Natural killer cell (primary cell): ENCODE measurements at places on chromosomes 12 and 14. TPM values are rescaled to one million over a fixed set of nuclear protein-coding genes. Genes with fewer than 3 reads are reported as not detected.

Gene RNASE4
- 0.68 TPM for total RNA-seq

Gene EIF2S3B
- total RNA-seq, result 0.88 TPM

Gene KLHL33
- 0.97 TPM for total RNA-seq

Gene RIMBP2
- total RNA-seq, result not detected

Gene VRTN
- not detected for total RNA-seq

Gene CALM1
- total RNA-seq, result 868 TPM

Gene CARMIL3
- 28.6 TPM for total RNA-seq

Gene TMEM63C
- total RNA-seq, result 5.1 TPM

Gene NTF3
- total RNA-seq, result not detected

Gene PARPBP
- 3.5 TPM for total RNA-seq

DNA sequence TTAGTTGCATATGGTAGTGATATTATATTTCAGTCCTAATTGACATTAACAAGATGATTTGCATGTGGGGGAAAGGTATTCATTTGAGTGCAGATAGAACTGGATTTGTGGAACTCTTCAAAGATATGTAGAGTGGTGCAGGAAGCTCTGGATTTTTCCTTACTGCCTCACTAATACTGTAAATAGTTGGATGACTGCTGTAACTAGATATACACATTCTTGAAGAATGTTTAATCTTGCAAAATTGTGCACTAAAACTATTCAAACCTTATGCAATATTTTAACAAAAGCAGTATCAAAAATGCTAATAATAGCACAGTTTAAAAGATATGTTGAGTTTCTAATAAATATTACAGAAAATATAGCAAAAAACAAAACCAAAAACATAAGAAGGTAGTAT lies 43.1 kb upstream of the ATF7IP start:
- DNase-seq, result no peak

- DNase-seq, result peak; percentile 21
Measured at GRCh38 chr14:94423453-94424056, 29.0 kb downstream of the SERPINA11 start.

GRCh38 chr12:44972746-44973421 lies 78.0 kb downstream of the DBX2 start:
- peak; percentile 14 for DNase-seq

DNA sequence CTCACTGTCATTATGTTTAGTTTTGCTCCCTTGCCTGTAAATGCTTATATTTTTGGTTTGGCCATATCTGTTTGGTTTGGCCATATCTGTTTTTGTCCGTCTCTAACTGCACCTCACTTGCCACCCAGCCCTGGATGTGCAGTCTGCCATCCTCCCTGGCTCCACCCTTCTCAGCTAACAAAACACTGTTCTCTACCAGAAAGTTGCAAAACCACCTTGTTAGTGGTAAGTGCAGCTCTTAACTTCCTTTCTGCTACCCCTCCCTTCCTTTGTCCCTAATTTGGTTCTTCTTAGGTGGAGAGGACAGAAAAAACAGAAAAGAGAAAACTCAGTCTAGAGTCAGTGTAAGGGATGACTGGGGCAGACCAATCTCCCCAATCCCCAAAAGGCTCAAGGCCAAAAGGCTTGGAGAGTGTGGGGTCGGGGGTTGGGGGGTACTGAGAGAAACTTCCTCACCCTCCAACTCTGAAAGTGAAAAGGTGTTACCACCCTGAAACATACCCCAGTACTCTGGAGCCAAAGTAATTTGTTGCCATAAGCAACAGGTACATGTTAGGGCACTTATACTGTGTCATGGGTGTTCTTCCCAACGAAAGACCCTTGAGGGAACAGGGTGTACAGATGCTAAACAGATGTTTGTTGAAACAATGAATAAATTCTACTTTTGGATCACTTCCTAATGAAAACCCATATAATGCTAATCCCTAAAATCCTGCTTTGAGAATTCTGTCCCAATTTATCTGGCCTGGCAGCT lies 5.0 kb downstream of the BIN2 start:
- DNase-seq, result peak; percentile 84

- no peak for DNase-seq
Measured at GRCh38 chr12:84070292-84070691, 842.3 kb downstream of the SLC6A15 start.

DNA sequence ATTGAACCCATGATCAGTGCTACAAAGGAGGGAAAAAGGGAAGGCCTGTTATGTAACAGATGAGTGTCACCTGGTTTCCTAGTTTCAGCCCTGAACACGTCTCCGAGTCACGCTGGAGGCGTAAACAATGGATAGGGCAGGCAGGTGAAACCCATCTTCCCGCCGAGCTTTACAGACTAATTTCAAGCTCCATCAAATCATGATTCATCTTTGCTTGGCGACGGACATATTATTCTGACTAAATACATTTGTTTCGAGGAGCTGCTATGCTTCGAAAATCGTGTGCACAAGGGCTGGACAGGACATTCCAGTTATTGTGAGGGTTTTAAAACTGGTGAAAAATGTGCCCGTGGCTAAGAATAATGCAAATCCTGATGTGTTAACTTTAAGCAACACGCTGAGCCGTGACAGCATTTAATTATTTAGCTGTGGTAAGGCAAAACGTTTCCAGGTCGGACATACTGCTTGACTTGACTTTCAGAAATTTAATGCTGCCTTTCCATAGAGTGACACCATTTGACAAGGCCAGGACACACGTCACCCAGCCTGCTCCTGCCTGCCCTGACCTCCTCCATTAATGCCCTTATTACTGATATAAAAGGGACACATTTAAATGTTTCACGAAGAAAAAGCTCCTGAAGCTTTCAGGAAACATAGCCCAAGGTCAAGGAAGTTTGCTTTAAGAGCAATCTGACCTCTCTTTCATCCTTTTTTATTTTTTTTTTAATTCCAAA lies 1203.5 kb upstream of the TMEM132C start:
- no peak for DNase-seq

DNA sequence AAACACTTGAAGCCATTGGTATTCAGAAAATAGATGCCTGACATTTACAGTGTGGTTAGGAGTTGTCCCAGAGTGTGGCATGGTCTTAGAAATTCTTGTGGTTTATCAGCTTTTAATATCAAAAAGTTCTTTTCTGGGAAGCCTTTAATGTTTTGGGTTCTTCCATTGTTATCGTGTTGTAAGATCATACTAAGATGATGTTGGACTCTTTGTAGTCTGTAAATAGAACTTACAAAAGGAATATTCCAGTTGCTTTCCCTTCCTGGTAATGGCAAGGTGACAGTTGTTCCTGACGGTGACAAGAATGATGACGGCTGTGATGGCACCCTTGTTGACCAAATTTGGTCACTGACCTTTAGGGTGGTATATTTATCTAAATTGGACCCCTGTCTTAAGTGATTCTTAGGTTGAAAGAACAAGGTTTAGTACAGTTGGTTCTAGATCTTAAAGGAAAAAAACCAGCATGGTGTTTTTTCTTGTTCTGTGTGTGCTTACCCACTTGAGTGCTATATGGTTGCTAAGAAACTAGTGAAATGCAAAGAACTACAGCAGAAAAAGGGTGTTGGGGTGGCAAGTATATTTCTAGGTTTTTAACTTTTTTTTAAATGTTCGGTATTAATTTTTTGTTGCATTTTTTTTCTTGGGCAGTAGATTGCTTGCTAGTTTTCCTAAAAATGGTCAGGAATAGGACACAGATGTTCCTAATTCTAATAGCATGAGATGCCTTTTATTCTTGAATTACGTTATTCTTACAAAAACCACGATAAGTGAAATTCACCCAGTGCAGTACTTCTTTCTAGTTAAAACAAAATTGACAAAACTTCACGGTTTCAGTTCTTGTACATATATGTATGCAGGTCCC lies 2.1 kb downstream of the ATP2A2 start:
- peak; percentile 28 for DNase-seq

DNA sequence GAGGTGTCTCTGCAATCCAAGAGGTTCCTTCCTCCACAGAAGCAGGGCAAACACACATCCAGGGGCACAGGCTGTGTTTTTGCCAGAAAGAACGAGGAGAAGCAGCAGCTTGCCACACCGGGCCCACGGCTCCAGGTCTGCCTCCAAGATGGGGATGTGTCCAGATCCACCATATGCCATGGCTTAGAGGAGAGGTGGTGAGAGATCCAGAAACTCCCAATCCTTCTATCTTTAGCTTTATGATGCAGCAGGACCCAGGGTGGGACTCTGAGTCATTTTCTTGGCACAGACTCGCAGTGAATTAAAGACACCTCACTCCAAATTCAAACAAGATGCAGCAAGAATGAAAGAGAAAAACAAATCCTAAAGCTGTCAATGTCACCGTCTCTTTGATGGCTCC lies 481.4 kb upstream of the TMEM132C start:
- no peak for DNase-seq

GRCh38 chr12:40734276-40734675 lies 42.0 kb downstream of the CNTN1 start:
- no peak for DNase-seq

DNA sequence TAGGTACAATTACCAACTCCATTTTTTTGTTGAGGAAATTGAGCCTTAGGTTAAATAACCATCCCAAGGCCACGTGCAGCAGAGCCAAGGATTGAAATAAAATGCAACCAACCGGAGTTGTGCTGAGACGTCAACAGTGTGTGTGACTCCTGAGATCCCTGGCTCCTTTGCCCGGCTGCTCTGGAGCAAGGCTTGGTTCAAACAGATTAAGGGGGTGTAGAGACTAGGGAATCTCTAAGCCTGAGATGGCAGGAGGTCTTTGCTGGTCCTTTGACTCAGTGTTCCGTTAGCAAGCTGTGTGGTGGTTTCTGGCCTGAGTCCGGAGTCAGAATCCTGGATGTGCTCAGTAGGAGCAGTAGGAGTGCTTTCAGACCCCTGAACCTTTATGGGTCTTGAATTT lies 1.4 kb upstream of the SLC8A3 start:
- no peak for DNase-seq

GRCh38 chr14:85531141-85531586 lies 1.2 kb downstream of the FLRT2 start:
- no peak for DNase-seq

- DNase-seq, result peak; percentile 86
Measured at GRCh38 chr12:57001448-57001906, 4.9 kb downstream of the ZBTB39 start.

- DNase-seq, result no peak
Measured at GRCh38 chr14:70392676-70393075, 24.2 kb downstream of the SYNJ2BP start.

- DNase-seq, result no peak
Measured at GRCh38 chr12:84315926-84316325, 596.7 kb downstream of the SLC6A15 start.

GRCh38 chr14:30193845-30194501 lies 266.3 kb upstream of the PRKD1 start:
- DNase-seq, result no peak

GRCh38 chr14:76551906-76552305 lies 176.0 kb downstream of the ESRRB start:
- DNase-seq, result no peak

- DNase-seq, result no peak
Measured at GRCh38 chr14:96586921-96587822, 85.0 kb downstream of the PAPOLA start.

DNA sequence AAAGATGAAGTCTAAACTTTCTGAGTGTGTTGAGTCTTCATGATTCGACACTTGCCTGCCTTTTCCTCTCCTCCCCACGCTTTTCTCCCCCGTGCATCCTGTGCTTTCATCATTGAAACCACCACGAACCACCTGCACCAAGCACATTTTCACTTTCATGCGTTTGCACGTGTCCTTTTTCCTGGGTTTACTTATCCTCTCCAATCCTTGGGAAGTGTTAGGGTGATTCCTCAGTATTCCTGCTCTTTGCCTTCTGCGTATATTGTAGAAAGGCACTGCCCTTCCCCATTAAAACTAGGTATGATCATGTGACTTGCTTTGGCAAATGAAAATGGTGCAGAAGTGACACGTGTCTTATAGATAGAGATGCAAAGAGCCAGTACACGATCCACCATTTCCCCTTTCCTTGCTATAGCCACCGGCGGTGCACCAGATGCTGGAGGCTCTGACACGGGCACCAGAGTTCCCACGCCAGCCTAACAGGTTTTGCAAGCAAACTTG lies 106.6 kb downstream of the BRMS1L start:
- DNase-seq, result peak; percentile 55

DNA sequence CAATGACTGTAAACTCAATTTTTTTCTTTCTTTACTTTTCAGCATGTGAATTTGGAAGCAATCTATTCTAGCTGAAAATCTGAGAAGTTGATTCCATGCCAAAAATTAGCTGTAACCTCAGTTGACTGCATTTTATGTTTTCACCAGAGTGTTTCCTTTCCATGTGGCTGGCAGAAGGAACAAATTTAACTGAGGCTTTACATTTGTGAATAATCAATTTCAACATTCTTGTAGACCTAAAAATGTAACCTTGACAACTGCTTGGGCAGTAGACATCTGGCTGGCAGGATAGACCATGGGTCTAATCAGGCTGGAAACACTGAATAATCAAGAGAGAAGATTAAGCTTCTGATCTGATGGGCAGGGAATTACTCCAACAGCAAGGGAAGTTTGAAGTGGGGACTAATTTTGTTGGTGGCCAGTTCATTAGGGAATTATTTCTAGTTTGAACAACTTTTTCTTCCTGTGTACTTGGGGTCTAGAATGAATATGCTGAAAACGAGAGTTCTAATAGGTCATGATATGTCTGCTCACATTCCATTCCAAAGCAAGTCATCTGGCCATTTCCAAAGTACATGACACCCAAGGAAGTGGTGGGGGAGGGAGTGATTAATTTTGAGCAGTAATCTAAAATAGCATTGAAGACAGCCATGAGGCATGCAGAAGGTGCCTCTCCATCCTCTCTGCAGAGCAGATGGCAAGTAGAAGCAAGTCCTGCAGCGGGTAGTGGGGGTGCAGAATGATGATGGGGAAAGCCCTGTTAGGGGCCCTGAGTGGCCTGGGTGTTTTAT lies 68.2 kb downstream of the ATP23 start:
- DNase-seq, result no peak

DNA sequence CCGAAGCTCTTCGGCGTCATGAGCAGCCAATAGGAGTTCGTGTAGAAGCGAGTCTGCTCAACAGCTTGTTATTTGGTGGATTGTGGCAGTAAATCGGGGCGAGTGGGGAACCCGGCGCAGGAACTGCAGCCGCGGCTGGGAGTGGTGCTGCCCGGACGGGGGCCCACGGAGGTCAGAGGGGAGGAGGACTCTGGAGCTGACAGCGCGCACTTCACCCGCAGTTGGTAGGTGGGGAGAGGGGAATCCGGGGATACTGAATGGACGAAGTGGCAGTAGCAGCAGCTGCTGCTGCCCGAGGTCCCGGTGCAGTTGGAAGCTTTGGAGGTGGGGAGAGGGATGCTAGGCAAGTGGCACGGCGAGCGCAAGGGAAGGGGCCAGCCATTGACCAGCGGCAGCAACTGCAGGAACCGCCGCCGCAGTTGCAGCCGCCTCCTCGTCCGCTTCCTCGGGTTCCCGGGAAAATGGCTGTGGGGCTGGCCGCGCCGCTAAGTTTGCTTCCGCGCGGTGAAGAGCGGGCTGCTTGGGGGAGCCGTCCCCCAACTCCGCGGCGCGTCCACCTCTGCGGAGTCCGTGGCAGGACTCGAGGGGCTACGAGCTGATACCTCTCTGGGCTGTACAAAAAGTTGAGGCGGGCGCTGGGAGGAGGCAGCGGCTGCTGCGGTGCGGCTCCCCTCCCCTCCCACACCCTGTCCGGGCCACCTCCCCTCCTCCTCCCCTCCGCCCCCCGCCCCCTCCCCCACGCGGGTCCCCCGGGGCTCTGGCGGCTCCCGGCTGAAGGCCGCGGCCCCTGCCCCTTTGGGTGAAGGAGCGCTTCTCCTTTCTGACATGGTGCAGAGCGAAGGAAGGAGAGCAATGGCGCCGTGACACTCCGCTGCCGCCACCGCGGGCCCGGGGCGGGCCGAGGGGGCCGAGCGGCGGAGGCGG lies at the start of gene ARID4A:
ARID4A (plus strand) TSS at position 79 of the 924 bp plus-strand sequence. CDS start 1,300 bp downstream, outside the sequence.
- peak; percentile 60 for DNase-seq

- no peak for DNase-seq
Measured at GRCh38 chr12:110917467-110917866, 2.9 kb downstream of the MYL2 start.
